ENCODE measurements at places on chromosomes 7 and 10.

GRCh38 chr10:92590623-92591549, 2.0 kb upstream of the KIF11 start:
- DNase-seq = no peak

DNA sequence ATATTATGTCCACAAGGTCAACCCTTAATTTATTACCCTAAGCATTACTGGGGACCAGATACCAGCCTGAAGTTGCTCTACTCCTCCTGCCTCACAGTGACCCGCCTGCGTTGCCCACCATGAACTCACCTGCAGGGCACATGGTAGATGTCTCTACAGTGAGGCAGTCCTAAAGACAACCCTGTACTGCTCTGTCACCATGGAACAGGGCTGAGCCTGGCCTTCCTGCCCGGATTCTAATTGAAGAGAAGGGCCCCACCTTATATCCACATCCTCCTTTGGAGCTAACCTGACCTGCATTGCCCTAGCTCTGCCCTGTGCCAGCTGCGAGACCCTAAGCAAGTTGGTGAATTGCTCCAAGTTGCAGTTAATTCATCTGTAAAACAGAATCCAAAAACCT, 4.1 kb downstream of the SH3PXD2A start:
- no peak for DNase-seq

DNA sequence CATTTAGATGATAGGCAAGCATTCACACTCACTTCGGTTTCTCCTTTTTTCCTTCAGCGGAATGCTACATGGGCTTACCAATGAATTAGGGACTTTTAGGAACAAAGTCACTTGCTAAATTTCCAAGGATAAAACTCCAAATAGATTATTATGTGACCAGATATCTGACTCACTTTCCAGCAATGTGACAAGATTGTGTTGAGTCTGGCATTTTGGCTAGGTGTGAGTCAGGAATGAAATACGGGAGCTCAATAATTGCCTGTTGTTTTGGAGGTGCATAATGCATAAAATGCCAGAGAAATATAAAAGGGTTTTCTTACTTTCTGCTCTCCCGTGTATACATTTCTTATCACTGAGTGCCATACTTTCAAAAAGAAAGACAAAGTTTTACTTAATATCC, 721.1 kb downstream of the KCNMA1 start:
- no peak for DNase-seq

DNA sequence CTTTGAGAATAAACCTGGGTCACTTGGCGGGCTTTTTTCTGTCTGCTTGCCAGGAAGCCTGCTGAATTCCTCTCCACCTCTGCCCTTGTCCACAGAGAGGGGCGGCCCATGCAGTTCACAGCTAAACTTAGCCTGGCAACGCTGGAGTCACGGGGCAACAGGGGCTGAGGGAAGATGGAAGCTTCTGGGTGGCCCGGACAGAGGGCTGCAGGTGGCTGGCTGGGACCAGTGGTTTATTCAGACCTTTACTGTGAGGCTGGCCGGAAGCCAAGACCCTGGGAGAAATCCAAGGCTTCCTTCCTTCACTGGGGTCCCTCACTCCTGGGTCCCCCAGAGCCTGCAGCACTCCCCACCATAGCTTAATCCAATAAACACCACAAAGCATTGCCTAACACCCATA, 17.0 kb downstream of the ITPRIP start:
- DNase-seq = no peak

DNA sequence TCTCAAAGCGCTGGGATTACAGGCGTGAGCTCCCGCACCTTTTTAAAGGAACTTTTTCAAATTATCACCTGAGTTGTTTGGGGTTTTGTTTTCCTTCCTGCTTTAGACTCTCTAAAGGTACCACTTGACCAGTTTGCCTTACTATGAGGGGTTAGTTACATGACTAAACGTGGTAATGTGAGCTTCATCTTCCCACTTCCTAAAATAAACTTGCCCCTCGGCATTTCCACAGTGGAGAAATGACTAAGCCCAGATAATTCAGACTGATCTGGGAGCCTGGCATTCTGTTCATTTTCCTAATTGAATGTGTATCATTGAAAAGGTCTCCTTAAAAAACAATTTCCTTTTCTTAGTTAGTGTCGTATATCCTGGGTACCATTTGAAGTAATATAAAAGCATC, 163.4 kb downstream of the PLXDC2 start:
- no peak for DNase-seq

DNA sequence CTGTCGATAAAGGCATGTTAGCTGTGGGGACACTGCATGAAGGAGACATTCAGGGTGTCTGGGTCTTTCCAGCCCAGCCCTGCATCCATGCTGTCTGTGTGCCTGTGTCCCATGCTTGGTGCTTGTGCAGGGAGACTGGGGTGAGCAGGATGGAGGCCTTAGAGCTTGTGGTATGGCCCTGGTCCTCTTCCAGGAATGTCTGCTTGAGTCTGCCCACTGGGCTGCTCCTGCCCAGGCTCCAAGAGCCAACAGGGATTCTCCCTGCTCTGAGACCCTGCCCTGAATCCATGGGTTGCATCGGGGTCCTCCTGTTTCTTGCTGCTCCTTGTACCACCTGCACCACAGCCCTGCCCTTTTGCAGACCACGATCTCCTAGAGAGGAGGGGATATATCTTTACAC, 31.4 kb upstream of the ARHGAP22 start:
- DNase-seq = no peak

GRCh38 chr7:99392659-99393354, 15.6 kb downstream of the PDAP1 start:
- DNase-seq = no peak

DNA sequence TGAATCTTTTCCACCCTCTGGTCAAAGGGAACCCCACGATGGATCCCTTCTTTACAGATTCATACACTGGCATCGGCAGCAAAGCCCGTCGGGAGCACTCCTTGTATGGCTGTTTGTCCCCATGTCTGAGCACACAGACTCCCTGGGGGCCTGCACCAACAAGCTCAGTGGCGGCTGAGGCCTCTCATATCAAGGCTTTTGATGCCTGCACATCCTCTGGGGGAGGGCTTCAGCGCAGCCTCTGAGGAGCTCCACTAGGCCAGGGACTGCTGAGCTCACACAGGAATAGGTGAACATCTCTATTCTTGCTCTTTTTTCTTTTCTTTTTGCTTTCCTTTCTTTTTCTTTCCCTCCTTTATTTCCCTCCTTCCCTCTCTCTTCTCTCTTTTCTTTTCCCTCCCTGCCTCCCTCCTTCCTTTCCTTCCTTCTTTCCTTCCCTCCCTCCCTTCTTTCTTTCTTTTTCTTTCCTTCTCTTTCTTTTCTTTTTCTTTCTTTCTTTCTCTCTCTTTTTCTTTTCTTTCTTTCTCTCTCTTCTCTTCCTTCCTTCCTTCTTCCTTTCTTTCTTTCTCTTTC, 174.6 kb downstream of the CCDC3 start:
- no peak for DNase-seq

DNA sequence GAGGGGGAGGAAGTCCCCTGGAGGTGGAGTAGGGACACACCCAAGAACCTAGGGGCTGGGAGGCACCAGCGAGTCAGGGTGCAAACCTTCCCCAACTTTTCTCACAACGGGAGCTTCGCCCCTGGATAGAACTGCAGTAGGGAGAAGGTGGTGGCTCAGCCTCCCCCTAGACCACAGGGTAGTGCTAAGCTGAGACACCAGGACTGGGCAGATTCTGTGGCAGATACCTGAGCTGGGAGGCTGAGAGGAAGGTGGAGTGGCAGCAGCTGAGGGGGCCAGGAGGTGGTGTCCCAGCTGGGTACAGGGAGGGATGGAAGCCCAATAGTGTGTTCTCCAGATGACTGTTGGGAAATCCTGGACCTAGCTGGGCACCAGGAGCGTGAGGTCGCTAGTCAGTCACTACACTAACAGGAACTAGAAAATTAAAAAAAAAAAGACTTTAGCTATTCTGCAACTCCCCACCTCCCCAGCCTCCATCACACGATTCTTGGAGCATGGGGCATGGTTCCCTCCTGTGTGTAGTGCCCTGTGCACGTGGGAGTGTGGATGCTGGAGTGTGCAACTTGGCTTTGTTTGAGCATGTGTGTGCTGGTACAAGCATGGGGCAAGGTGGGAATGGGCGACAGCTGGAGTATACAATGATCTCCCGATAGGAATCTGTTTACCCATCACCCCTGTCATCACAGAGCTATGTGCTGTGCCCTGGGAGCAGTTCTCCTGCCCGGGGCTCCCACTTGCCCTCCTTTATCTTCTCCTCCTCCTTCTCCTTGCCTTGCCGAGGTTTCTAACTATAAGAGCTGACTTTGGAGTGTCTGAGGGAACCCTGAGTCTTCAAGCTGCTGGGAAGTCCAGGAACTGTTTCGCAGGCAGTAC, 8.8 kb upstream of the TRPV6 start:
- no peak for DNase-seq

GRCh38 chr7:12111422-12112405, 99.4 kb upstream of the TMEM106B start:
- no peak for DNase-seq

DNA sequence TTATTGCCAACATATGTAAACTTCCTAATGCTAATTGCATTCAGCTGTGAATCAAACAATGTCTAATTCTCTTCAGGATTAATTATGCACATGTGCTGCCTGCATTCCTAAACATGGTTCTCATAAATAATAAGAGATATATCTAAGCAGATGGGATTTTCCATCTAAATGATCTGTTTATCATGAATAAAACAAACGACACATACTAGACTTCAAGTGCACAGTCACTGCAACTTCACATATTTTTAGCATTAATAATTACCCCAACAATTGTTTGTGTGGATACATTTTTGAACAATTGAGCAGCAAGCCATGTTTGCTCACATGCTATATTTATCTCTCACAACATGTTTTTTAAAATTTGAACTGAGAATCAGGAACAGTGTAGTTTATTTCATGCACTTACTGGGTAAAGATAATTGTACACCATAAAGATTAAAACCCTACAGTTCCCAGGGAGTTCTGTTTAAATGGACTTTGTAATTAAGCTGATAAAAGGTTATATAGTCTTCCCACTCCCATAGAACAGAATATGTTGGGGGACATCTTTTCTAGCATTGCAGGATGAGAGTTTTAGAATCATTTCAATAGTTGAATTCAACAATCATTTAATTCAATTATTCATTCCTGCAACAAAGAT, 378.5 kb downstream of the MDFIC start:
- peak; percentile 67 for DNase-seq

- DNase-seq = no peak
Observed at GRCh38 chr7:54743580-54743979, 15.4 kb downstream of the SEC61G start.

GRCh38 chr10:4503076-4503475, 322.9 kb upstream of the AKR1E2 start:
- no peak for DNase-seq

DNA sequence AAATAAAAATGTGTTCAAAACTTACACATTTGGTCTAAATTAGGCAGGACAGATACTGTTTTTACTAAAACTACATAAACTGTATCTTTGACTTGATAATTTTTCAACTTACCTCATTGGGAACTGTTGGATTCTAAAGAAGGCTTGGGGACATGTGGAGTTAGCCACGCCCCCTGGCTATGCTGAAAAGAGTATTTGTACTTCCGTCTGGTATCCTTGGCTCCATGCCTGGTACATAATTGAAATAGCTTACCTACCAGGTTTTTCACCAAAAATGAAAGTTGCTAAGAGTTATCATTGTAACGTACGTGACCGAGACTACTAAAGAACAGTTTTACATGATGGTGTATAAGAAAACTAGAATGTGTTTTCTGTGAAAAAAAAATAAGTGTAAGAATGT, 604.8 kb upstream of the IGFBP3 start:
- DNase-seq = no peak

DNA sequence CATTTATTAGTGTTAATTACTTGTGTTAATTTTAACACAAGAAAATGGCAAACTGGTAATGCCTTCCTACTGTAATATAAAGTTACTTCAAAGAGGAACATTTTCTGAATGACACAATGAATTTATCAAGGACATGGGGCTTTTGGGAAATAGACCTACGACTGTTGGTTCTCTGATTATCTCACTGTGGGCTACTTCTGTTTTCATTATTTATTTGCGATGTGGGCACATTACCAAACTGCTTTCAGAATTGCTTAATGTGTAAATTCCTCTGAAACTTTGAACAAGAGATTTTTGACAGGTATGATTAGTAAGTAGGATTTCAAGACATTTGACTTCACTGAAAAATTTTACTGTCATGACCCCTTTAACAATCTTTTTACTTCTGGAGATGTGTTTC, 535.6 kb downstream of the CNTNAP2 start:
- DNase-seq = no peak

GRCh38 chr7:24883622-24884013, 96.4 kb downstream of the OSBPL3 start:
- DNase-seq = no peak

DNA sequence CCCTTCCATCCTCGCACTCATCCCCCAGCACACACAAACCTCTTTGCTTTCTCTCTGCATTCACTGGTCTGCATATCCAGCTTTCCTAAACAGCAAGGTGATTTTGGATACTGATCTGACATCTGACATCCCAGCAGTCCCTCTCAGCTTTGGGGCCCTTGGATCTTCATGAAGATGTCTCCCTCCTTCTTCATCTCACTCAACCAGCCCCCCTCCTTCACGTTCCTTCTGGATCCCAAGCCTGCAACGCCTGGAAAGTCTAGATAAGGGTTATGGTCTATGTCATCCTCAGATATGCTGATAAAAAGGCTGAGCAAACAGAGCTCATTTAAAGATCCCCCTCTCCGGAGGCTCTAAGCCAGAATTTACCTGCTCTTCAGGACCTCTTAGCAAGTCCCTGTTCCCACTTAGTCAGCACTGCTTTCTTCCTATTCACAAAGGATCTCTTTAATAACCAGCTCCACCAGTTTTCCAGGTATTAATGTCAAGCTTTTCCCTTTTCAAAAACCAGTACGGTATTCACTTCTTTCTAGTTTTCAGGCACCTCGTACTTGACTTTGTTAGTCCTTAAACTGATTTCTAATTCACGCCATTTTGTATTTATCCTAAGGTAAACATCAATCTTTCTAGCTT, 38.9 kb downstream of the CREB3L2 start:
- no peak for DNase-seq

- no peak for DNase-seq
Observed at GRCh38 chr10:4576206-4576605, 249.8 kb upstream of the AKR1E2 start.

DNA sequence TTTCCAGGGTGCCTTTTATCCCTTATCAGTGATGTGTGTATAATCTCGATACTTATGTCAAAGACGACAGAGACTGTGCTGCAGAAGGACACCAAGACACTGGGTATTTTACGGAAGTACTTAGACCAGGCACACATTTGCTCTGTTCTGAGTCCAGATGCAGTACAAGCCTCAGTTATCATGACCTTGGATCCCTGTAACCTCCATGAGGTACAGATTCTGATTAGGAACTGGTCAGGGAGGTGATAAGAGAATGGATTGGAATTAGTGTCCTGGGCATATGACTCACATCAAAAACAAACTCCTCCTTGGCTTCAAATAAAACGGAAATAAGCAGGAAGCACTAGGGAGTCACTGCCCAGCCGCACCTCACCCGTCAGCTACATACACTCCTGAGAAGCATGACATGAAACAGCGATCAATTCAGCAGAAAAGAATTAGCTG, 146.5 kb downstream of the SFMBT2 start:
- no peak for DNase-seq

- no peak for DNase-seq
Observed at GRCh38 chr7:8365499-8366110, 67.8 kb upstream of the NXPH1 start.

All from AG09319 (cell line).